ENCODE measurements at places on chromosomes 11 and 22. TPM values are rescaled to one million over a fixed set of nuclear protein-coding genes. Genes with fewer than 3 reads are reported as not detected.

The MRE11 gene
- 51.9 TPM for total RNA-seq

The TMEM132A gene
- not detected for total RNA-seq

The PLEKHA7 gene
- total RNA-seq, result 2.7 TPM

The FANCF gene
- 10.9 TPM for total RNA-seq

The CNTN5 gene
- not detected for total RNA-seq

DNA sequence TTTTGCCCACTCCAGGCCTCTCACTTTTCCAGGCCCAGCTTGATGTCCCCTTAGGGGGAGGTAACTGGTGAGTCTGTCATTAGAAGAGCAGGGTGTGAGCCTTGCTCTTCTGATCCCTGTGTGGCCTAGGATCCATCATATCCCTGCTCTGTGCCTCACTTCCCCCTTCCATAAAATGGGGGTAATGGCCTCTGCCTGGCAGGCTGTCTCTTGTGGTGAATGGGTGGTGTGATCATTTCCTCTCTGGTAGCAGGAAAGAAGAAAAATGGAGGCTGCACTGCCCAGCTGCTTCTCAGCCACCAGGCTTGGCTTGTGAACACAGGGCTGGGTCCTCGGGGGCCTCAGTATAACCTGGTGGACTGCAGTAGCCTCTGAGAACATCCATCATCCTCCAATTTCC is 5.6 kb downstream of the ARHGEF17 start:
- ATAC-seq, result no peak

- ATAC-seq, result no peak
Measured at GRCh38 chr22:28949788-28950187, 66.4 kb downstream of the ZNRF3 start.

DNA sequence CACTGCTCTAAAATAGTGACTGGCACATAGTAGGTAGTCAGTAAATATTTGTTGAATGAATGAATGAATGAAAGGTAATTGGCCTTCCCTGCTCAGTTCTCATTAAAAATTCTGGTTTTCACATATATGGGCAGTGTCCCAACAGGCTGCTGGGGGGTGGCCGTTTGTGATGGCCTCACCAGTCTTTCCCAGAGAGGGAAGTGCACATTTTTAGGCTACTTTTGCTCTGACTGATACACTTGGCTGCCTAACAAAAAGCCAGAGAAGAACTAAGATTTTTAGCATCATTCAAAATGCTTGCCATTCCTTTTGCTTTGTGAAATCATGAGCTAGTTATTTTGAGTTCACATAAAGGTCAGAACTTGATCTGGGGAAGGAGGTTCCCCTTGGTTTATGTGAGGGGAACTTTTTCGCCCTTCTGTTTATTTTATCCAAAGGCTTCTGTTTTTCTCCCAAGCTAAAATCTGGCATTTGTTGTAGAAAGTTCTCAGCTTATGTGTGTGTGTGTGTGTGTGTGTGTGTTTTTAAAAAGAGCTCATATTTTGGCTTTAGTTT is 83.1 kb downstream of the PTPRJ start:
- no peak for ATAC-seq

GRCh38 chr11:46726206-46726862 is 7.3 kb downstream of the F2 start:
- ATAC-seq, result no peak

DNA sequence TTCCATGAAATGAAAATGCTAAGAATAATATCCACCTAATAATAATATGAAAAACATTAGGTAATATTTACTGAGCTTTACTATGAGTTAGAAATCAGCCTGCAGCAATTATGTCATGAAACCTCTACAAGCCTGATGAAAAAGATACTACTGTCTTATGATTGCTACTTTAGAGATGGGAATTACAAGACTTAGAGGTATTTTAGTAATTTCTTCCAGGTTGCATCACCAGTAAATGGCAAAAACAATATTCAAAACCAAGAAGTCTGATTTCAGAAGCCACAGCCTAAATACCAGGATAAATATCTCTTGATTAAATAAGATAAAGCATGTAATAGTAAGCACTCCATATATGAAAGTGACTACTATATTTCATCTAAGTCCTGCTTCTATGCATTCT is 13.8 kb downstream of the OR5B21 start:
- ATAC-seq, result no peak

DNA sequence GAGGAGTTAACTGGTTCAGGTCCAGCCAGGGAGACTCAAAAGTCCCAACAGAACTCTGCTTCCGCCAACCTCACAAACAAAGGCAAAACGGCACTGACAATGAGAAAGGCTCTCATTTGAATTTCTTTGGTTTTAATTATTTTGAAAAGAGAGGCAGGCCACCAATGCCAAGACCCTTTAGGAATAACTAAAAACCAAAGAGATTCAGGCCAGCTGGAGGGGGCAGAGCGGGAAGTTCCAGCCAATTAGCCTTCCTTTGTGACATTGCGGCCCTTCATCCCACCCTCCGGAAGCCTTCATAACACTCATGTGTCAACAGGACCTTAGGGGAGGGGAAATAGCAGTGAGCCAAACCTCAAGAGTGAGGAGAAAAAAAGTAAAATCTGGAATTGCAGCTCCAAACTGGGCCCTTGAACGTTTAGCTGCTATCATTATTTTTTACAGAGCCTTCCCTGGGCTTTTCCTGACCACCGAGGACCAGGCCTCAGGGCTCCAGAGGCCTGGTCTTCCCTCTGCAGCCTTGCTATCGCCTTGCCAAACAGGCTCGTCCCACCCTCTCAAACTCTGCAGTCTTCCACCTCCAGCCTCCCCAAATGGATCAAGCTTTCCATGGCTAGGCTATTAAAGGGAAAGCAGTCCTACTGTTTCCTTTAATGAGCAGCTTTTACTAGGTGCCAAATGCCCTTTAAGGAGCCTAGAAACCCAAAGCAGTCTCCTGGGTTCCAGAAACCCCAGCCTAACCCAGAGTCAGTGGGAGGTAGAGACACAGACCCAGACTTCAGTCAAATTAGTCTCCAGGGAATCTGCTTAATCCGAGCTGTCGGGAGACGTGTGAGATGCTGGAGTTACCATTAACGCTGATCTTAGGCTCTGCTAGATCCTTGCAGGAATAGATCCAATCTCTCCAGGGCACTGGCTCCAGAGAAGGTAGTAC is 114.2 kb downstream of the CCDC34 start:
- no peak for ATAC-seq

DNA sequence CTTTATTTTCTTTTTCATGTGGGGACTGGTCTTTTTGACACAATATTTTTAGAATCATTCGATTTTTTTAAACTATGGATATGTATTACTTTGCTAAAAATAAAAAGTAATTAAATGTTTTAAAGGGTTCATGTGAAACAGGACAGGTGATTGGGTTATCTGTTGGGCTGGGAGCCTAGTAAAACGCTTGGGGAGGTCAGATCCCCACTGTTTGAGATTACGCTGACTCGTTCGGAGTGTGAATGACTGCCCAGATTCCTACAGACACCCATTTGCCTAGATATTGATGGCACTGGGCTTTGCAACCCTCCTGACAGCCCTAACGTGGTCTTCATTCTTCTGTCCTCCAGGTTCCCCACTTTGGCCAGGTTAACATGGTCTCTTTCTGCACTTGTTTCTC is 62.9 kb upstream of the UBASH3B start:
- ATAC-seq, result no peak

GRCh38 chr11:2542406-2542805 is 97.6 kb downstream of the KCNQ1 start:
- ATAC-seq, result no peak

DNA sequence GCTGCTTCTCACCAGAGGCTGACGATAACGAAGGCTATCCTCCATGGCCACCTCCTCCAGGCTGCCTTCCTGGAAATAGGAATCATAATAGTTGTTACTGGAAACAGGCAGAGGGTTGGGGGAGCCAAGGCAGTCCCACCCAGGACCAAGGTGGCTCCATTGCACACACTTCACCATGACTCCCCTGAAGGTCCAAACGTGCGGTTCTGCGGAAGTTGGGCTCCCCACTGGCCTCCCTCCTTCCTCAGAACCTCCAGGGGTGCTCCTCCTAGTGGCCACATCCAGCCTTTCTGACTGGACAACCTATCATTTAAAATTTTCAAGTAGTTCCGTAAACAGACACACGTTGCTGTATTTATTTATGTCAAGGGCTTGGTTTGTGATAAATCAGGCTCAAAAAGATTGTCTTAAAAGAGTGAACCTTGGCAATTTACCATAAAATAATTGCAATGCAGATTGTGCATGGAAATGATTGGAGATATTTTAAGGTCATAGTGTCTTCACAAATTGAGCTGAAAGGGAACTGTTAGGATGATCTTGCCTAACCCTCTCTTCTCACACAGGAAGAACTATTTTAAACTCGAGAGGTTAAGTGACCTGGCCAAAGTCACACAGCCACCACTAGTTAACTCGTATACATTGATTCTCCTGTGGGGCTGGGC is 1.4 kb upstream of the TCN2 start:
- ATAC-seq, result no peak

DNA sequence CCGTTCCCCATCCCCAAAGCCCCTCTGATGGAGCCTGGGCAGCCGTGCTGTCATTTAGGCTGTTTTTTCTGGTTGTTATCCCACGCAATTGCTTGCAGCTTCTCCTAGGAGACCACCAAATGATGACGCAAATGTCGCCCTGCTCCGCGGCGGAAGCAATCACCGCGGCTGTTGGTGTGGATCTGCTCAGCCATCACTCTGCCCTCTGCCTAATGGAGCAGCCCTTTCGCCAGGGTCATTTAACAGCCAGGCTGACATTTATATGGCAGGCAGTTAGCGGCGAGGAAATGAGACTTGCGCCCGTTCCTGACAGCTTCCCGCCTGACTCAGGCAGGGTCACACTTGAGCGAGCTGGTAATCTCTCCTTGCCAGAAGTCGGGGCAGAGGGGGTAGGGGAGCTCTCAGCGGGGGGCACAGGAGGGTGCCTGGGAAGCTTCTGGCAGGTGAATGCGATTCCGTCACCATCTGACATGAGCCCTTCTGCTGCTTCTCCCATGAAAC is 97.9 kb upstream of the RTL6 start:
- no peak for ATAC-seq

DNA sequence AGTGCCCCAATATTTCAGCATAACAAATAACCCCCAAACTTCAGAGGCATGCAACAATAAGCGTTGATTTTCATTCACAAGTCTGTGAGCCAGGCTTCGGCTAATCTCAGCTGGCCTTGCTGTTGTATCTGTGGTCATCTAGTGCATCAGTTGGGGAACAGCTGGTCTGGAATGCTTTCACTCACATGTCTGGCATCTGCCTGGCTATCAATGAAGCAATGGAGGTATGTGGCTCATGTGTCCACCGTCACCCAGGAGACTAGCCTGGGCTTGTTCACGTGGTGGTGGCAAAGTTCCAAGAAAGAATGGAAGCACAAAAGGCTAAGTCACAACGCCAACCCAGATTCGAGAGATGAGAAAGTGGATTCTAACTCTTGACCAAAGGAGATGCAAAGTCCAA is 304.8 kb upstream of the ISX start:
- ATAC-seq, result no peak

Measured in activated T-helper 17 cell treated with anti-CD3 and anti-CD28 coated beads, Interleukin-2, amount 50 U/mL, for 72 hours (primary cell).